Glomerular endothelial cell (primary cell): ENCODE measurements at places on chromosomes 3 and 15.

DNA sequence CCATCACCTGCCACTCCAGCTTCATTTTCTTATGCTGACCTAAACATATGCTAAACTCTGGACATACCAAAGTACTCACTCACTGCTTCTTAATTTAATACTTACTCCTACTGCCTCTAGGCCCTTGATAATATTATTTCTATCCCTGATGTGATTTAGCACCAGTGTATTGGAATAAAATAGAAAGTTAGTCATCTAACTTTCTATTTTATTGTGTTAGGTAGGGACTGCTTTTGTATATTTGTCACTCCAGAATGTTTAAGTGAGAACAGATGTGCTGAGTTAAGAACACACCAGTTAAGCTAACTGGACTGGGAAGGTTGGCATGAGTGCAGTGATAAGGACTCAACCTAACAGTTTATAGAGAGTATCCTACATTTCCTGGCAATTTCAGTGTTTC is 6.5 kb upstream of the CLDN16 start:
- DNase-seq: no peak

DNA sequence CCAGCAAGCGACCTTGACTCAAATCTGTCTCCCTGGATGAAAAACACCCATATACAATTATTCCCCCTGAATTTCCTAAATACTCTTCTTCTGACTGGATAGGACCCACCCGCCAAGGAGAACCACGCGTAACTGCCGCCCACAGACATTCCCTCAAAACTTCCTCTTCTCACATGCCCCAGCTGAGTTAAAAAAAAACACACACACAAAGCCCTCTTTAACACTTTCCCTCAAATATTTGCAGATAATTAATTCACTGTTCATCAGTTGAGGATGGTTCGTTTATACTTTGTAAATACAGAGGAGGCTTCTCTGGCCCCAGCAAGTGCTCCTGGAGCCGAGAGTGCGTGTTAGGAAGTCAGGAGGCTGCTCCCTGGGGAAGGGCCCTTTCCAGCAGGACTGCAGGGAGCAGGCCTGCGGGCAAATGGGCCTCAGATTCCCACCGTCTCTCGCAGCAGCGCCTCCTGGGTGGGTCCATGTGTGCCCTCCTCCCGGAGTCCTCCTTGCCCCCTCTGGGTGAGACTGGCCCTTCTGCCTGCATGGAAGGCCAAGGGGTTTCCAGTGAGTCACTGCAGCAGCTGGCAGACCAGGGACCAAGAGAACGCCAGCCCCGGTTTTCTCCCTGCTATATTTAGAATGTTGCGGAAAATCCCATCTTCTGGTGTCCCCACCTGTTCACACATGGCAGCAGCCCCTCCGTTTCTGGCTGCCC is 46.8 kb downstream of the MGLL start:
- DNase-seq: no peak

DNA sequence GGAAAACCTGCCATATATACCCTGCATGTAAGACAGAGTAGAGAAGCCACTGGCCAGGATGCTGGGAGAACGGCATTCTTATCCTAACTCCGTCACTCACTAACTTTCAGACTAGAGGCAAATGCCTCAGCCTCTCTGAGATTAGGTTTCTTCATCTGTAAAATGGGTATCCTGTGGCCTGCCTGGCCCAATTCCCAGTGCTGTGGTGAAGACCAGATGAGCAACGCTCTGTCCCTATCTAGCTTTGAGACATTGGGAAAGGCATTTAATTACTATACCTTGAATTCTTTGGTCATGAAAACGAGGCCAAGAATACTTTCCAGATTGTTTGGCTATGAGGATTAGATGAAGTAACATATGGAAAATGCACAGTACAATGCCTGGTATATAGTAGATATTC is 35.9 kb downstream of the CEMIP start:
- DNase-seq: no peak

- no peak for DNase-seq
Observed at GRCh38 chr3:27079427-27080257, 289.5 kb downstream of the NEK10 start.

DNA sequence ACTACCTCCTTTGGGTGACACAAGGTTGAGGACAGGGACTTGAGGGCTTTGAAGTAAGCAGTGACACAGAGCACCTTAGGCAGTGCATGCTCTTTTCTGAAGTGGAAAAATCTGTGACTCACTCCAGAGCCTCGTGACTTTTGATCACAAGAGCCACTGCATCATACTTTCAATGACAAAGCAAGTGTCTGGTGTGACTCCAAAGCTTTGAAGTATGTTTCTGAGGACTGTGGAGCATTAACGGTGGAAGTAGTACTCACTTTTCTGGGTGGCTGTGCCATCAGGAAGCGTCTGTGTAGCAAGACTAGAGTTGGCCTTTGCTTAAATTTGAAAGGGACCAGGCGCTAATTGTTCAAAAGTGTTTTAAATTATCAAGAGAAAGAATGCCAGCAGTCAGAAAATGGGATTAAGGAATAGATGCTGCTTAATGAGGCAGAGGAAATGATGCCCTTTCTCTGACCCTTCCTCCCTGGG is 210.7 kb upstream of the TRIM42 start:
- no peak for DNase-seq

DNA sequence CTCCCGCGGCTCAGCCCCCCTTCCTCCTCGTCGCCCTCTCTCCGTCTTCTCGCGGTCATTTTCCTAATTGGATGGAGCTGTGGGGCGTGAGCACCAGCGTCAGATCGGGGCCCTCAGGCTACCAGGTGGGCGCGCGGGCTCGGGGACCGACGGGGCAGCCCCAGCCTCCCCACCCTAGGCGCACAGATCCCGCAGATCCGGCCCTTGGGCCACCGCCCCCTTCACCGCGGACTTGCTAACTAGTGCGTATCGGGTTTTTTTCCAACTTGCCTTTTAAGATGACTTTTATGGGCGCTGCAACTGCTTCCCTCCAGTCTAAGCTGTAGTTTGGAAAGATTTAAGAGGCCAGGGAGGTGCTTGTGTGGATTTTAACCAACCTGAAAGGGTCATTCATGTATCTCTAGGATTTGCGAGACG is 1.3 kb downstream of the ZNF710 start:
- DNase-seq: no peak

- DNase-seq: no peak
Observed at GRCh38 chr3:99505200-99505599, 133.2 kb upstream of the COL8A1 start.

DNA sequence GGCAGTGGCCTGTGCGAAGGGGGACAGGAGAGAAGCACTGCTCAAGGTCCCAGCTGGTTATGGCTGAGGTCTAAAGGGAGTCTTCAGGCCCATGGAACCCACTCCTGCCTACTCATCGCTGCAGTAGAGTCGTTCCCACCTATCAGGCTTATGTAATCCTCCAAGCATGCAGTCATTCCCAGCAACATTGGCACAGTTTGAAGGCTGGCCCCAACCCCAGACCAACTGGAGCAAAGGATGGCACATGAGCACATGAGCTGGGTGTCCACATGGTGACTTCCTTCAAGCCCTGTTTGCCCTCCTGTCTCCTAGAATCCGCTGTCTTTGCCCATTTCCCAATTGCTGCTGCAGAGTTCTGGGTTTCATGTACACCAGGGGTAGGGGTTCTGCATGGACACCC is 60.5 kb upstream of the FGD5 start:
- DNase-seq: no peak

DNA sequence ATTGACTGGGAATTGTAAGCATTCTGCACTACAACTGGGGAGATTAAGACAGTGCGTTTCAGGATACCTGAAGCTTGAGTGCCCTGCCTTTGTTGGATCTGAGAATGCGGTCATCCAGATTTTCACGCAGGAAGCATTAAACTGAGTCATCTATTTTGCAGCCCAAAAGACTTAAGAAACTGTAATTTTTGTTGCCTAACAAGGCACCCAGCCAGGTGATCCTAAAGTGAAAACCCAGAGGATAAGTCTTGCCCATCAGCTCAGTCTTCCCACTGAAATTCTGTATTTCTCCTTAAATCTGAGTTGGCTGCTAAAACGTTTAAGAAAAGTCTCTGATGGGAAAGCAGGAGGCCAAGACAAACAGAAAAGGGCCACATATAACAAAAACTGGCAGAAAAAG is 242.5 kb upstream of the TMCO5A start:
- DNase-seq: no peak
